ENCODE measurements at places on chromosomes 4 and X.
A peak's percentile ranks its signal among the peaks of the same experiment; 100 is the strongest.

DNA sequence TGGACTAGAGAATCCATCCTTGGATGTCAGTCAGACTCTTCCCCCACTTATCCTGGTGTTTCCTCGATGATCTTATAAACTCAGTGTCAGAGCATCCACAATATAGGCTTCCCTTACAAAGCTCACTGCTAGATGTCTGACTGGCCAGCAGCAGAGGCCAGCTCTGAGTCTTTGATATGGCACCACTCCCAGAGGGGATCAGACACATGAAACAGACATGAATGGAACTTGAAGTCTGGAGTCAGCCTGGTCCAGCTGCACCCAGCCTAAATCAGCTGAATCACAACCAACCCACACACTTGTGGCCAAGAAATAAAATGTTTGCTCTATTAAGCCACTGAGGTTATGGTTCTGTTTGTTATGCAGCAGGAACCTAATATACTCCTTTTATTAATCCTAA is 129.6 kb upstream of the MED14 start:
- DNase-seq = no peak

- DNase-seq = no peak
Measured at GRCh38 chr4:133402616-133403015, 253.5 kb downstream of the PCDH10 start.

- DNase-seq = no peak
Measured at GRCh38 chr4:150479657-150480056, 102.3 kb upstream of the MAB21L2 start.

- DNase-seq = no peak
Measured at GRCh38 chr4:68272860-68273259, 27.4 kb upstream of the TMPRSS11B start.

GRCh38 chr4:80913381-80913780 is 117.1 kb upstream of the BMP3 start:
- no peak for DNase-seq

DNA sequence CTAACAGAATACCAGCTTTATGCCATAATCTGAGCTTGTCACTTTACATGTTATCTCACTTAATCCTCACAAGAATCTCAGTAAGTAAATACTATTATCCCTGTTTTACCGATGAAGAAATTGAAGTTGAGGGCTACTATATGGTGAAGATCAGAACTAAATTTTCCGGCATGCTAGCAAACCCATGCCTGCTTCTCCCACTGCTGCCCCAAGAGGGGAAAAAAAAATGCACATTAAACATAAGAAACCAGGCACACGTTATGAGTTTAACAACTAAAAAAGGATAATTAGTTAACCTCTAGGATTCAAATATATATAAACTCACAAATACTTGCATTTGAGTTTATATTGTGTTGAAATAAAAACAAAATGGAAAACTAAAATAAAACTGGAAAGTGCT is 10.8 kb downstream of the SLC10A7 start:
- no peak for DNase-seq

GRCh38 chr4:159024266-159024665 is 78.6 kb upstream of the RAPGEF2 start:
- no peak for DNase-seq

DNA sequence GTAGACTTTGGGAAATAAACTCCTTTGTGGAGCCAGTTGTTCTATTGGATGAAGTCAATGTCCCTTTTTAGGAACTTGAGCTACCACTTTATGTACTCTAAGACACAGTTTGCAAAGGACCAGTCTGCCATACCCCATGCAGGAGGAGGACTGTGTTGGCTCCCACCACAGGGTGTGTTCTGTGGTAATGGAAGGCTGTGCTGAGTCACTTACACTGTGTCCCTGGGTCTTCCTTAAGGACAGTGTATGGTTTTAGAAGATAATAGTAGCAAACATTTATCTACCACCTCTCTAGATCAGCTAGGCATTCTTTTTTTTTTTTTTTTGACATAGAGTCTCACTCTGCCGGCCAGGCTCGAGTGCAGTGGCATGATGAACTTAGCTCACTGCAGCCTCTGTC is 184.0 kb upstream of the PGRMC2 start:
- DNase-seq = no peak

DNA sequence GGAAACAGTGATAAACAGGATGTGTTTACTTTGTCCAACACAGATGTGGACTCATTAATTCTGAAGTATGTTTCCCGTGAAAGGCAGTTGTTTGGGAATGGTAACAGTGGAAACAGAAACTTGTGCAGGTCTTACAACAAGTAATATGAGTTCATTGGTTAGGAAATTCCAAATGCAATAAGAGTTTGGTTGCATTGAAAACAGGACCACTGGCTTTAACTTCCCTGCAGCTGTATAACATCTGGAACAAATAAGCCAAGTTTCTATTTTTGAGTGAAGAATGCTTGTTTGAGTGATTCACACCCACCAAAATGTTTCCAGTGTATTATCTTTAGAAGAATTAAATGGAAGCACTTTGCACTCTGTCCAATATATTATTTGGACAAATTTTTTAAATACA is 82.4 kb upstream of the BMP3 start:
- DNase-seq = no peak

GRCh38 chr4:66062921-66063320 is 392.6 kb upstream of the EPHA5 start:
- no peak for DNase-seq

DNA sequence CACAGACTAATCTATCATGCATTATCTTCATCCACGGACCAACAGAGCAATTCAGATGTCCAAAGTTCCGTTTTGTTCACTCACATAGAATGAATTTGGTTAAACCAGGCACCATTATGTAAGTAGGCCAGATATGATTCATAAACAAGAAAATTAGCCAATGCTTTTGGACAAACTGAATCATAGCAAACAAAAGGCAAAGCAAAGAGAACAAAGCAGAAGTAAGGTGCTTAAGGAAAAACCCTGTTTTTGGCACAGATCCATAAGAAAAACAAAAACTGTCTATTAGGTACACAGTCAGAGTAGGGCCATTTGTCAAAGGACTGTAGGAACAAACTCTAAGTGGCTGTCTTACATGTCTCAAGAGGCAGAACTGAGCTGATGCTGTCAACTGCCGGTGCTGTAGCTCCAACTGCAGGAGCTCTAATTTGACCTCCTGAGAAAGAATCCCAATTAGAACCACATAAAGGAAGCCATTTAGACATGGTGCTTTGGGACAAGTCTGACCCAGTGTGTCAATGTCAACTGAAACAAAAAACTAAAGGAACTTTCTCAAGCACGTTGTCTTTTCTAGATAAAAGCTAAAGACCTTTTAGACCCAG is 146.7 kb downstream of the COL25A1 start:
- DNase-seq = no peak

DNA sequence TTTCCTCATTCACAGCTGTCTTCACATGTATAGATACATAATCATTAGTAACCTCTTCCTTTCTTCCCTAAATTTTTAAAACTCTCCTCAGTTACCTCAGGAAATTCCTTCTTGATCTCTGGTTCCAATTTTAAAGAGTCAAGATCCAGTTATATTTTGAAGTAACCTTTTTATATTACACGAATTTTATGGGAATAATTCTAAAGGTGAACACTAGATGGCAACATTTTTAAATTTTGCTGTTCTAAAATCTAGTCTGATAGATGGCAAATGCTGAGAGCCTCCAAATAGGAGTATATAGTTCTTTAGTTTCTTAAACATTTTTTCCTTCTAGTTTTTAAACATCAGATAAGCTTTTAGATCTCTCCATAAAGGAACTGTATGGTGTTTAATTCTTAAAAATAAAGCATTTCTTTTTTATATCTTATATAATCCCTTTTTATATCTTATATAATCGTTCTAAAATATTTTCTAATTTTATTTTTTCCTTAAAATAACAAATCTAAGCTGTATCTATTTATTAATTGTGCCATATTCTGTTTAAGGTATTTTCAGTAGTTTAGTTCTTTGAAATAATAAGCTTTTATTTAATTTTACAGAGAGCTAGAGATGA is 37.9 kb upstream of the PAPSS1 start:
- no peak for DNase-seq

DNA sequence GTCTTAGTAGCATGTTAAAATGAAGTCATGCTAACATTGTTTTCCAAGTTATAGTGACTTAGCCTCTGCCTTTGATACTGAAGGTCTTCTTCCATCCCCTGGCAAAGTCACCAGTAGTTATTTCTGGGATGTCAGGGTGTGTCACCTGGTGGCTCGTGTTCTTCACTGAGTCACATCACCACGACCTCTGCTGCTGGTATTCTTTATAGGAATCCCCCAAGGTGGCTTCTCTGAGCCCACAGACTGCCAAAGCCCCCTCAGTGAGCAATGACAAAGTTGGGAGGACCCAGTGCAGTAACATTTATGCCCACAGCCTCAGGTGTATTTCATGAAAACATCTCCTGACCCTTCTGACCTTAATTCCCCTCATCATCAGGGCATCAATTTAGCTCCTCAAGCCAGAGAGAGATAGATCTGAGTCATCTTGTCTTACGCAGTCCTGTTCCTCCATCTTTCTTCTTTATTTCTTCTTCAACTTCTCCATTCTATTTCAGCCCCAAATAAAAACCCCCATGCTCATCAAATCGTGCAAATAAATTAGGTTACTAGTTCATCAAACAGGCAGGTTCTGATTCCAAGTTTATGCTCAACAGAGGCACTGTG is 29.3 kb upstream of the GPRIN3 start:
- DNase-seq = no peak

DNA sequence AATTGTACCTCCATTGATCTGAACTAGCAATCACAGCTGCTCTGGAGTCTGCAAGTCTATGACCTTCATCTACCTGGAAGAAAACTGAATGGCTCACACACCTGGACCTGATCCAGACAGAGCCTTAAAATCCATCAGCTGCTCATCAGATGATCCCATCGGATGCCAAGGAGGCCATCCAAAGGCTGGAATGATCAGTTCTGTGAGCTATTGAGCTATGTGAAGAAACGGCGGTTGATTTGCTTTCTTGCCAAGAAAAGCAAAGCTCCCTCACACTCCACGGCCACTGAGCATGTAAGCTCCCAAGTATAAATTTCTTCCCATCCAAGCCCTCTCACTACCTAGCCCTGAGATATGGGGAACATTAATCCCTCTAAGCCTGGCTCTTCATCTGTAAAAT is 63.1 kb downstream of the RELL1 start:
- no peak for DNase-seq

- no peak for DNase-seq
Measured at GRCh38 chr4:15163284-15163645, 161.0 kb downstream of the CPEB2 start.

DNA sequence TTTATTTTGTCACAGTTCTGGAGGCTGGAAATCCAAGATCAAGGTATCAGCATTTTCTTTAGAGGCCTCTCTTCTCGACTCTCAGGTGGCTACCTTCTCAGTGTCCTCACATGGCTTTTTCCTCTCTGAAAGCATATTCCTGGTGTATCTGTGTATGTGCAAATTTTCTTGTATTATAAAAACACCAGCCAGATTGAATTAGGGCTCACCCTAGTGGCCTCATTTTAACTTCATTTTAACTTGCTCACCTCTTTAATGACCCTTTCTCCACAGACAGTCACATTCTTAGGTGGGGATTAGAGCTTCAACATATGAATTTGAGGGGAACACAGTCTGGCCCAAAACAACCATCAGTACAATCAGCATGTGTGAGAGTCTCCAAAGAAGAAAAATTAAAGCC is 542.4 kb upstream of the FAM241A start:
- no peak for DNase-seq

DNA sequence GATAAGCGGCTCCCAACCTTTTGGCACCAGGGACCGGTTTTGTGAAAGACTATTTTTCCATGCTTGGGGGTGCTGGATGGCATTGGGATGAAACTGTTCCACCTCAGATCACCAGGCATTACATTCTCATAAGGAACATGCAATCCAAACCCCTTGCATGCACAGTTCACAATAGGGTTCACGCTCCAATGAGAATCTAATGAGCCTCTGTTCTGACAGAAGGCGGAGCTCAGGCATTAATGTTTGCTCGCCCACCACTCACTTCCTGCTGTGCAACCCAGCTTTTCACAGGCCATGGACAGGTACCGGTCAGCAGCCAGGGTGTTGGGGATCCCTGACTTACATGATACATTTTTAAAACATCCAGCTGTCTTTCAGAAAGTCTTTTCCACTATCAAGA is 187.3 kb downstream of the SLC39A8 start:
- no peak for DNase-seq

DNA sequence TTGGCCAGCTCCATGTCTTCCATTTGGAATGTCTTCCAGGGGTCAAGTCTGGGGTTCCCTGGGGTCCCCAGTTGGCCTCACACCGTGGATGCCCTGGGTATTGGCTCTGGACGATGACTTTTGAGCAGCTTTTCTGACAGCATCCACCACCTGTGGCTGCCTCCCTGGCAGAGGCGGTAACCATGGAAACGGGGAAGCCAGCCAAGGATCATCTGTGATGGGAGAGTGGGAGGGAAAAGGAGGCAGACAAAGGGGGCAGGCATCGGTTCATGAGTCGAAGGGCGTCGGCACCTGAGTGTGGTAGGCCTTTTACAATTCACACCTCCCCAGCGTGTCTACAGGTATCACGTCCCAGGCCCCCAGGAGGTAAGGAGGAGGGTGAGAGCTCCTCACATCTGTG is 152.2 kb downstream of the ASMT start:
- DNase-seq = no peak

DNA sequence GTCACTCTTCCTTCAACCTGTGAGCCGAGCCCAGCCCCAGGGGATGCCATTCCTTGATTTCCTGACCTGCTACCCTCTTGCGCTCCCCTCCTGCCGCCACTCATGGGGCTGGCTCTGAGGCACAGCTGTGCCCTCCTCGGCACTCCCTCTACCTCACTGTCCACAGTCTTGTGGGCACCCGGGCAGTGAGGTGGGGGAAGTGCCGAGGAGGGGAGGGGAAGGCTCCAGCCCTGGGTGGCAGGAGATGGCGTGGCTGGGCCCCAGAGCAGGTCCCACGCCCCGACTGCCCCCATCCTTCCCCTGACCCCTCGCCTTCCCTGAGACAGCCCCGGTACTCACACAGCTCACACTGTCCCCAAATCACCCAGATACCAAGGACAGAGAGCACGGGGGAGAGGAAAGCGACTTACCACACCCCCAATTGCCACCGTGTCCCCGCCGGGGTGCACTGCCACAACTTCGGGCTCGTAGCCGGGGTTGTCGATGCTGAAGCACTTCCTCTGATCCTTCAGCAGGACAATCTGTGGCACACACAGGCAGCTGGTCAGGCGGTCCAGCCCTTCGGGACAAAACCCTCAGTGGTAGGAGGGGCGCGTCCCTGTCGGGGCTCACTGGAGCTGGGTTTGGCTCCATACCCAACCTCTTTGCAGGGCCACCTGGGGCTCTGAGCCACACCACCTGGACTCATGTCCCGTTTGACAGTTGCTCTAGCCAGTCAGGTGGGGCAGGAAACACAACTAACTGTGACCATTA is 37.9 kb downstream of the WDR1 start:
- DNase-seq = peak; percentile 10

- no peak for DNase-seq
Measured at GRCh38 chrX:54452920-54453319, 12.7 kb downstream of the TSR2 start.

- DNase-seq = no peak
Measured at GRCh38 chrX:112233164-112233563, 150.6 kb upstream of the TRPC5 start.

- DNase-seq = no peak
Measured at GRCh38 chr4:132297346-132297745, 851.7 kb upstream of the PCDH10 start.

GRCh38 chr4:105227054-105227453 is 80.4 kb downstream of the TET2 start:
- DNase-seq = no peak

Measured in 8988T (cell line).